Ovary (tissue), 10 donors: ENCODE measurements at places on chromosomes 6 and 20.

DNA sequence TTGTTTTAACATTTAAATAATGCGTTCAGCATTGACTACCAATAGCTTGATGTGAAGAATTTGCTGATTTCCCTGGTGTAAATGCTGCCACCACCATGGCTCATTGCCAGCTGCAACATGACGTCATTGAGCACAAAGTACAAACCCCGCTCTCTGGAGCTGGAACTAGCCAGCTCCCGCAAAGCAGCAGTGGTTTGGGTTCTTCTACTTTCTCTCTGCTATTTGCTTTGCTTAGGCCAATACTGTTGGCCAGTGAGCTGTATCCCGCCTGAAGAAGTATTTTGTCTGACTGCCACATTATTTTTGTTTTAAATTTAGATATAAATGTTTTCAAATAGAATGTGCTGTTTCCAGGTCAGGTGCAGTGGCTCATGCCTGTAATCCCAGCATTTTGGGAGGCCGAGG is 47.4 kb upstream of the KIF13A start:
- no peaks in the 10 kb centered on the region for H3K27me3 ChIP-seq
- no peaks in the 10 kb centered on the region for H3K4me1 ChIP-seq
- no peak overlapping the region for H3K4me3 ChIP-seq
- no peak for DNase-seq
- H3K27ac ChIP-seq: no peak overlapping the region

GRCh38 chr20:17497821-17498580 is 33.2 kb downstream of the BFSP1 start:
- DNase-seq: no peak
- no peak overlapping the region for H3K4me3 ChIP-seq
- H3K27me3 ChIP-seq: no peaks in the 10 kb centered on the region
- H3K36me3 ChIP-seq: no peaks in the 10 kb centered on the region
- H3K4me1 ChIP-seq: no peaks in the 10 kb centered on the region

DNA sequence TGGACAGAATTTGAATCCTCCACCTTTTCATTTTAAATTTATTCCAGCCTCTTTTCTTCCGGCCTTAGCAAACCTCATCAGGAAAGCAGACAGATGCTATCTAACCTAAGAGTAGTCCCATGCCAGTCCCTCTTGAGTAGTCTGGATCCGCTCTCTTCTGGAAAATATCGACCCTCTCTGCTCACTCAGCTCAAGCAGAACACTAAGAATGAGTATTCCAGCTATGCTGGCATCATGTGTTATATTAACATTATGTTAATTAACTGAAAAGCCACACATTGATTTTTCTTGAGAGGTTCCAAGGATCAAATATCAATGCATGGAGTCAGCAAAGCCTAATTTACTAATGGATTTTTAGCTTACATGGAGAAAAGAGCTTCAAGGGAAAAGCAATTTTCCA is 161.4 kb downstream of the ID4 start:
- no peak for DNase-seq
- H3K27ac ChIP-seq: no peak overlapping the region
- no peak overlapping the region for H3K4me3 ChIP-seq
- no peaks in the 10 kb centered on the region for H3K27me3 ChIP-seq
- H3K4me1 ChIP-seq: no peaks in the 10 kb centered on the region
- H3K36me3 ChIP-seq: no peaks in the 10 kb centered on the region

DNA sequence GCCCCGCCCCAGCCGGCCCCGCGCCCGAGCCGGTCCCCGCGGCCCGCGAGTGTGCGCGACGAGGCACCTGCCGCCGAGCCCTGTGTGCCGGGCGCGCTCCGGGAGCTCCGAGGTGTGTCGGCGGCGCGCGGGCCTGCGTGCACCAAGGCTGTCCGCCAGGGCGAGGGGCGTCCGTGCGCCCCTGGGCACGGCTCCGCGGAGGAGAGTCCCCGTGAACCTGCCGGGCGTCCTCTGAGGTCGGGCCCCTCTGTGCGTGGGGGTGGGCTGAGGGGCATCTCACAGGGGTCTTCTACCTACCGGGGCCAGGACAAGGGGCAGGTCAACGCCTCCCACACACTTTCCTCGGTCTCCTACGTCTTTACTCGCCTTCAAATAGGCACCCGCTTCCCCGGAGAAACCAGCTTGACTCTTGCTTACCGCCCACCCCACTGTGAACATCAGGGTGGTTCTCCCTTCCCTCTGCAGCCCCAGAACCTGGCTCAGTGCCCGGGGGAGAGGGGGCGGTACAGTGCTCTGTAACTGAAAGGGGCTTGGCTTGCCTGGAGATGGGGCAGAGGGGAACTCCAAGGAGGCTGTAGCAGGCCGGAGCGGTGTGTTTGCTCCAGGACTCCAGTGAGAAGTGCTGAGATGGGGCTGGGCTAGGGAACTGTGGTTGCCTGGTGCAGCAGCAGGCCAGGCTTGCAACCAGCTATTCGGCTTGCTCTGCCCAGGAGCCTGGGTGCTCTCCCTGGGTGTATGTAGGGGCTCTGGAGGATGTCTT is at the start of gene SAMD10:
Gene SAMD10 (minus strand): TSS at position 86 of the 760 bp plus-strand sequence. CDS start 175 bp downstream, outside the sequence.
- H3K36me3 ChIP-seq: no peaks in the 10 kb centered on the region
- H3K27me3 ChIP-seq: peaks cover 5% of the 10 kb centered on the region
- peak; percentile 23 for DNase-seq
- H3K4me1 ChIP-seq: peaks cover 16% of the 10 kb centered on the region
- no peak within 1 kb of the TSS for H3K27ac ChIP-seq
- H3K4me3 ChIP-seq: peak within 1 kb of the TSS; percentile 83

DNA sequence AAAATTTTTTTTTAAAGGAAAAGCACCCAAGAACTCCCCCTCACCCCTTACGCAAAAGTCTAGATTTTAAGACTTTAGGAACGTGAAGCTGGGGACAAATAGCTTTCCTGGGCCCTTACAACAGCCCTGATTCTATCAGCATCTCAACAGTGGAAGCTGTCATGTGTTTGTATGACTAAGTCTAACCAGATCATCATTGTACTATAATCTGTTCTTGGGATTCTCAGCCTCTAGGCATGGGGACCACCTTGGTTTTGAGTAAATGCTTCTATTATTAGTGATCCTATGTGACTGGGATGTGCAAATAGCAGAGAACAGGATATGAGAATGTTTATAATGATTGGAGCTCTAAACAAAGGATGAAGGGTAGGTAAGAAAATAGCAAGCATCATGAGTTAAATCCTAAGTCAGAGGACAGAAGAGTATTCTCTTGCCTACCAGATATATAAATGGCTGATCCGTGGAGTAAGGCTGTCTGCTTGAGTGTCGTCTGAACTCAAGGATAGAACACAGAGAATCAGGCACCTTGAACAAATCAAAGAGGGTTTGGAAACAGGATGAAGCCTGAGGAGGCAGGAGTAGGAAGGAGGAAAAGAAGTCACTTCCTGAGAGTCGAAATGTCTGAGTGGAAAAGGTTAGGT is 105.7 kb upstream of the FAM184A start:
- H3K4me3 ChIP-seq: no peak overlapping the region
- H3K36me3 ChIP-seq: no peaks in the 10 kb centered on the region
- no peak overlapping the region for H3K27ac ChIP-seq
- H3K4me1 ChIP-seq: no peaks in the 10 kb centered on the region
- DNase-seq: no peak
